Stimulated activated CD8-positive, alpha-beta memory T cell treated with anti-CD3 and anti-CD28 coated beads, Interleukin-2, amount 100 ng/mL, for 1 hour (primary cell): ENCODE measurements at places on chromosomes 11 and 22.

DNA sequence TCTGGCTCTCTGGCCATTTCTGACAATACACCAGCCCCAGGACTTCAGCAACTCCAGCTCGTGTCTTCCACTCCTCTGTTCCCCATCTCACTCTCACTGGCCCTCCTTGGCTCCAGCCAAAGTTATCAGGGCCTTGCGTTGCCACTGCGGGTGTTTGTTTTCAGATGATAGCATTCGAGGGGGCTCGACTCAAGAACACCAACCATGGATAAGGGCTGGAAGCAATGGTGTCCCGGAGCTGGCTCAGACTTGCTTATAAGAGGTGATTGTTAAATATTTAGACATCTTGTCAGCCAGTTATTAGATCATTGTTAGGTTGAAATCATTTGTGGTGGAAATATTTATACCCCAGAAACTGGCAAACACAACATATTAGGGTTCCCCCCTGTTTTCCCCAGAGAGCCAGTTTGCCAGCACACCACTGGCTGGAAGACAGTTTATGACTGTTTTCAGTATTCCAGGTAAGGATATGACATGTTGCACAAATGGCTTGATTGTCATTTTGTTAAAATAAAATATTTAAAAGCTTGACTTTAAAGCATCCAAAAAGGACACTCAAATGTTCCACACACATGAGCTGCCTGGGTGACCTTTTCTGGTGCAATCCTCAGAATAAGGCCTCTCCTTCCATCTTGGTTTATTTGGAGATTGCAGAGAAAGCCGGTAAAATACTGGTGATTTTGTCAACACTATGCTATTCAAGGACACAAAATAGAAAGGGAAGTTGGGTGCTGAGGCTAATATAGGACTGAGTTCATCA is 98.3 kb downstream of the FBXO7 start:
- DNase-seq: no peak

GRCh38 chr22:27317096-27317495 is 484.5 kb downstream of the MN1 start:
- no peak for DNase-seq

DNA sequence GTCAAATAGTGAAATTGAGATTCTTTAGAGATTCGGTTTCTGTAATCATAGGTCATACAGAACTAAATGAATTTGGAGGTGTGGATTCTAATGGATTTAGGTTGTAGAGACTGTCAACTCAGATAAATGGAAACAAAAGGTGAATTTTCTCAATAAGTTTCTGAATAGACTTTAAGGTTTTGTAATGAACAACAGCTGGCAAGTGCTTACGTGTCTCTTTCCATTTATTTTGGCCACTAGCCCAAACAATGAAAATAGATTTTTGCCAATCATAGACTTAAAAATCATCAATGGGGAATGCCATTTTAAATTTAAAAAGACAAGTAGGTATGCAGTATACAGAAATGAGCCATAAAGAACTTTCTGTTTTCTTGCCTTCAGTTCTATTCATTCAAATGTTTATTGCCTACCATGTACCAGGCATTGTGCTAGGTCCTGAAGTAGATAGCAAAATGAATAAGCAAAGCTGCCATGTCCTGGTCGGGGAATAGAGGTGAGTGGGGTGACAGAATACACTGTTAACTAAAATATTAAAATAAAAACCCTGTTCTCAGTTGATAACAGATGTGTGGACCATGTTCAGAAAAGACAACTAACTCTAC is 16.9 kb upstream of the TMEM135 start:
- no peak for DNase-seq

GRCh38 chr22:50186181-50186714 is 535 bp downstream of the TRABD start:
- no peak for DNase-seq

DNA sequence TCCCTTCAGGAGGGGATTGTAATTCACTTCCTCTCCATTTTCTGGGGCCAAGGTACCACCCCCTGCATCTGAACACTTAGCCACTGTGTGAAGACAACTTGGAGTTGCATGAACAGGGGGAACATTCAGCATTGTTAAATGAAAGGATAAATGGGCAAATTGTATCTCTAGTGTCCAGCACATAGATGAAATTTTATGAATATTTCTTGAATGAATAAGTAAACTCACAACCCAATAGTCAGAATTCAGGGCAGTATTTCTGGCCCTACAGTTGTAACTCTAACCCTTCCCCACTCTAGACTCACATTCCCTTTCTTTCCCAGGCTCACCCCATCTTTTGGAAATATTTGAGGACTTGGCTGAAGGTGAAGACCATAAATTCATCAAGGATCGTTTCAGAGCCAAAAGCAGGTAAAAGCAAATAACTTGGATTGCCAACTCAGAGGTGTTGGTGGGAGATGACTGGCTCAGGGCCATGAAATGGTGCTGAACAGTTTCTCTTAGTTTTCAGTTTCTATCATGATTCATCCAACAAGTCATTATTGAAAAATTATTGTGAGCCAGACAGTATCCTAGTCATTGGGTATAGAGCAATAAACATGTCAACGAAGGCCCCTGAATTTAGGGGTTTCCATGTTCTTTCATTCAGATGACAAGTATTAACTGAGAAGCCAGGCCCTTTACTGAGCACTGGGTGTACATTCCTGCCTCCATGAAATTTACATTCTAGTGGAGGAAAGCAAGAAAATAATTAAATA is 33.3 kb upstream of the ZC3H12C start:
- DNase-seq: no peak

- DNase-seq: no peak
These were observed 182.6 kb downstream of the TRPC6 start for GRCh38 chr11:101401245-101401644.

GRCh38 chr22:31960767-31961166 is 16.4 kb downstream of the YWHAH start:
- no peak for DNase-seq

- peak; percentile 64 for DNase-seq
These were observed at the start of gene NRIP3 for GRCh38 chr11:9003573-9004182. TSS of gene NRIP3 (minus strand) at chr11:9004001. CDS start at chr11:9003935, 66 bp downstream.

GRCh38 chr11:63879598-63880402 is 37.2 kb downstream of the RCOR2 start:
- DNase-seq: no peak

GRCh38 chr22:40279017-40279416 is 67.3 kb upstream of the ADSL start:
- DNase-seq: no peak

DNA sequence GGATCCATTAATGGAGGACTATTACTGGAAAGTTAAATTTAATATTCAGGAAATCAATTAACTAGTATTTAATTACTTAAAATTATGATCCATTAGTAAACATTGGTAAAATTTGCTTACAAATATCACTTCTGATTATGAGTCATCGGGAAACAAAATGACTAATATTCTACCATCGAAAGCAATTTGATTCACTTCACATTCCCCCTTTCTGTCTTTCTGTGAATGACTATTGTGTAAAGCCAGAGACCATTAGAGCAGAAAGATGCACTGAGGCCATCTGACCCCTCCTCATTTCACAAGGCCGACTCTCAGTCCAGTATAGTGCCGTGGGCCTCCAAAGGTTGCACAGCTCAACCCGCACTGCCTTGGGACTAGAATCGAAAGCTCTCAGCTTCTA is 619.0 kb downstream of the OPCML start:
- DNase-seq: no peak

DNA sequence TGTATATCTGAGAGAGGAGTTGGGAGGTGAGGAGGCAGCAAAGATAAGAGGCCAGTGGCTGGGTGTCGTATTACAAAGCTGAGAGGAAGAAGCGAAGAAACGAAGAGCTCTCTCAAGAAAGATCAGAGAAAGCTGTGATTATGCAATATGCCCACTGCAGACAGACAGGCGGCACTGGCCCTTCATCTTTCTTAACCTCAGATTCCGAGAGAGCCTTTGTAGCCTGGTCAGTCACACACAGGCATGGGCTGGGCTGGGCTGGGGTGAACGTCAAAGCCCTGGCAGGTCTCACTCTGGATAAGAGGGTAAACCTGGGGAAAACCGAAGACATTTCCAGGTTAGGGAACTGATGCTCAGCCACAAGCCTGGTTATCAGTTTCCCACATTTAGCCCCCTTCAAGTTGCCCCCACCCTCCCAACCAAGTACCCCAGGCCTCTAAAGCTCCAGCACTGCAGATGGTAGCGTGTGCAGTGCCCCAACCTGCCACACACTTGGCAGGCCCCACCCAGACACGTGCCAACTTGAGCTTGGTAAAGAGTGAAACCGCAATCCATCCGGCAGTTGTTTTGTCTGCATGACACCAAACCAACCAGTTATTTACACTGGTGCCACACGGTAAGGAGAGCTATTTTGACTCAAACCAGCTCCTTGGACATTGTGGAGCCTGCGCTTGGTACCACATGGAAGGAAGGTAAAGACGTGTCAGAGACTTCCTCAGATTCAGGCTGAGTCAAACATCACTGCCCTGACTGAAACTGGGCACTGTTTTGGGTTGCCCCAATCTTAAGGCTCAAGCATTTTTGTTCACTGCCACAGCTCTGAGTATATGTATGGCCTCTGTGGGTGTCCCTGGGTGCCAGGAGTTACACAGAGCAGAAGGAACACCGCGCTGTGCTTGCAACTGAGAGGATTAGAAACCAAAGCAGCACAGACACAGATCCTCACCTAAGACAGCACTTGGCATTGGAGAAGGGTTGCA is 135.9 kb downstream of the FDX1 start:
- DNase-seq: no peak

DNA sequence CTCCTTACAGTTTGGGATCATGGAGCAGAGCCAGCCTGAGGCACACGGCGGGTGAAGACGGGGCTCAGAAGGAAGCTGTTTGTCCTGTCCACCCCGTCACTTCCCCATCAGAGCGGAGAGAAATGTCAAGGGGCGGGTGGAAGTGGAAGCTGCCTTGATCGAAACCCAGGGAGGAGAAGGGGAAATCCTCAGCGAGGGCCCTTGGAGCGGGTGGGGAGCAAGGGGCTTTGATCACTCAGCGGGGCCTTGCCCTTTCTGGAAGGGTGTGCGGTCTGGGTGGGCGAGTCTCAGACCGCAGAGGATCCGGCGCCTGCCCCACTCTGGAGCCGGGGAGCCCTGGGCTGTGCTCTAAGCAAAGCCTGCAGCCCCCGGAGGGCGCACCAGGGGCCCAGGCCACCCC is 320.4 kb downstream of the NTM start:
- DNase-seq: no peak

- DNase-seq: no peak
These were observed 10.9 kb downstream of the TUG1 start for GRCh38 chr22:30979932-30980331.

DNA sequence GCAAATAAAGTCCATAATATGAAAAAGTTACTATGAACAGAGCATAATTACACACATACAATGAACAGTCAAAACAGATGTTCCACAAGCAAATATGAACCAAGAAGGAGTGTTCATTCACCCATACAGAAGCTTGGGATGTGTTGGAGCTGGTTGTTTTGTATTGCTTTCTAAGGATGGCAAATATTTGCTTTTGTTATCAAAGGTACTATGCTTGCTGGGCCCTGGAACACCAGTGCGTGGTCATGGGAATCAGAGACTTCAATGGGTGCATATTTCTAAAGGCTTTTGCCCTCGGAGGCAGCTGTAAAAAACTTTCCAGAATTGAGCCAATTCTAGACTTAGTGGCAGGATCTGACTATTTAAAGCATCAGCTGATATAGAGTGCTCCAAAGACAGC is 85.1 kb downstream of the BARX2 start:
- DNase-seq: no peak

DNA sequence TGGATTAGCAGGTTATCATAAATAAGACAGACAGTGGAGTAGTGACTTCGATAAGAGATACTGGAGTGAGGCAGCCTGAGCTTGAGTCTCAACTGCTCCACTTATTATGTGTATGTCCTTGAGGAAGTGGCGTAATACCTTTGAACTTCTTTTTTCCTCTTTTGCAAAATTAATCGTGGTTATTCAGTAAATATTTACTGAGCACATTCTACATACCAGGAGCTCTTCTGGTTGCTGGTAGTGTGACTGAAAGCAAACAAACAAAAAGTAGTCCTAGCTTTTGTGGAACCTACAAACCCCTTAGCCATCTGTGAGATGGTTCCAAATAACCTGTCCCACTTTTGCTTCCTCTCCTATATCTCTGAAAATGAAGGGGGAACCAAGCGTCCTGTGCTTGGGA is 125.6 kb upstream of the ASPHD2 start:
- no peak for DNase-seq

DNA sequence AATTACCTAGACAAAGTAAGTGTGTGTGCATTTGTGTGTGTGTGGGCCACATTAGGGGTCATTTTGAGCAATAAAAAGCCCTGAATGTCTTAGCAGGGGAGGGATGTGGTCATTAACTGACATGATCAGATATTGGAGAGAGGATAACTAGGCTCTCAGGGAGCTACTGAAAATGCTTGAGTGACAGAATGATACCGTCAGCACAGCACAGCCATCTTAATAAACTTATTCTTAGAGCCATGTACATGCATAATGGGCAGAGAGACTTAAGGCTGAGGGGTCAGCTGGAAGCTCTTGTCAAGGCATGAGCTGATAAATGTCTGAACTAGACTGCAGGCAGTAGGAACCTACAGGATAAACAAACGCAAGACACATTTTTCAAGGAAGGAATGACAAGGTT is 239.1 kb upstream of the NCAM1 start:
- DNase-seq: no peak

DNA sequence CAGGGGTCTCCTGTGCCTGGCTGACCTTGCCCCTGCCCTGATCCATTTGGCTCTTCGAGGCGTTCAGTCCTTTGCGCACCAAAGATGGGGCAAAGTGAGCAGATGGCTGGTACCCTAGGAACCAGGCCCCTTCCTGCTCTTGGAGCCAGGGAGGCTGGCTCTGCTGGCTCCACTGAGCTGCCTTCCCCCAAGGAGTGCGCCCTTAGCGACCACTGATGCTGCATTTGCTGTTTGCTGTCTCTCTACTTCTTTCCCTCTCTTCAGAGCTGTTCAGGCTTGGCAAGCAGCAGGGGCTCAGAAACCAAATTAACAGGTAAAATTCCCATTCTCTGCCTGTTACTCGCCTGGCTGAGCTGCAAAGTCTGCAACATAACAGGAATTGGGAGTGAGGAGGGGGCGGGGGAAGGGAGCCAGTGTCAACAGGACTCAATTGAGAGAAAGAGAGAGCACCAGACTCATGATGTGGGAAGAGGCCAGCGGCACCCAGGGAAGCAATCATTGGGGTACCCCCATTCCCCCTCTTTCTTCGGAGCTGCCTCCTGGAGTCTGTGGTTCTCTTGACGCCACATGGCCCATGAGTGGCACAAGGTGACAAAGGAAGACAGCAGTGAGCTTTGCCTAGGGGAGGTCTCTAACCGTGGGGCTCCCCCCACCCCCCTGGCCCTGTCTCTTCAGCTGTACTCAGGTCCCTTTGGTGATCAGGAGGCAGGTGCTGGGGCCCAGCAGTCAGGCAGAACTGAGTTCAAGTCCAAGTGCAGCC is 102.3 kb downstream of the TP53I11 start:
- DNase-seq: no peak
